HCEC 1CT (cell line): ENCODE measurements at places on chromosomes 2 and 18.

GRCh38 chr18:69128566-69128965 is 272.1 kb upstream of the DOK6 start:
- no peak for DNase-seq

DNA sequence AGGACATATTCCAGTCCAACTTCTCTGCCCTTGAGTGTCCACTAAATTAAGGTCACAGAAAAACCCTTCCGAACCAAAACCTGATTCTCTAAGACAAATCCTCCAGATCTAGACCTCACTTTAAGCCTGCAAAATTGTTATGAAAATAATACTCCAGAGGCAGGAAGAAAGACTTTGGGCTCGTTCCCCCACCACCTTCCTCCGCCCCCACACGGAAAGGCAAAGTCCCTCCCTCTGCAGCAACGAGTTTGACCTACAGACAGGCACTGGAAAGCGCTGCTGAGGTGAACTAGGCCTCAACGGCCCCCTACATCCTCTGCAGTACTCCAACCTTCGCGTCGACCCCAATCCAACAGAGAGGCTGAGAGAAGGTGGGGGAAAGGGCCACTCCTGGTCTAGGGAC is 808 bp downstream of the ATP5MC3 start:
- no peak for DNase-seq

- DNase-seq = peak; percentile 93
Observed at GRCh38 chr2:188984680-188985079, 10.5 kb downstream of the COL3A1 start.

- DNase-seq = no peak
Observed at GRCh38 chr2:211898702-211899101, 639.9 kb downstream of the ERBB4 start.

DNA sequence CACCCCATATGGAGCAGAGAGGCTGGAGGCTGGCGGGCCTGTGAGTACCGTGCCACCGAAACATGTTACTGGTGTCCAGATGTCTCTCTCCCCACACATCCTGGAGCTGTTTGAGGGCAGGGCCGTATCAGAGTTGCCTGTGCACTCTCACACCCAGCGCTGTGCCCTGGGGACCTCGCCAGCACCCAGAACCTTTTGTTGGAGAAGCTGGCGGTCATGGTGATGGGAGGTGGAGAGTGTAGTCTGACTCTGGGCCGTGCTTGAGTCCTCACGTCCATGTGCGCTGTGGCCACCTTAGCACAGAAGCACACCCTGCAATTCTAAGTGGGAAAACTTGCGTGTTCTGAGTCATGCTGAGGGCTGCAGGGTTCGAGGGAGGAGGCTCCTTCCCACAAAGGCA is 259.2 kb downstream of the NDUFA10 start:
- DNase-seq = no peak

DNA sequence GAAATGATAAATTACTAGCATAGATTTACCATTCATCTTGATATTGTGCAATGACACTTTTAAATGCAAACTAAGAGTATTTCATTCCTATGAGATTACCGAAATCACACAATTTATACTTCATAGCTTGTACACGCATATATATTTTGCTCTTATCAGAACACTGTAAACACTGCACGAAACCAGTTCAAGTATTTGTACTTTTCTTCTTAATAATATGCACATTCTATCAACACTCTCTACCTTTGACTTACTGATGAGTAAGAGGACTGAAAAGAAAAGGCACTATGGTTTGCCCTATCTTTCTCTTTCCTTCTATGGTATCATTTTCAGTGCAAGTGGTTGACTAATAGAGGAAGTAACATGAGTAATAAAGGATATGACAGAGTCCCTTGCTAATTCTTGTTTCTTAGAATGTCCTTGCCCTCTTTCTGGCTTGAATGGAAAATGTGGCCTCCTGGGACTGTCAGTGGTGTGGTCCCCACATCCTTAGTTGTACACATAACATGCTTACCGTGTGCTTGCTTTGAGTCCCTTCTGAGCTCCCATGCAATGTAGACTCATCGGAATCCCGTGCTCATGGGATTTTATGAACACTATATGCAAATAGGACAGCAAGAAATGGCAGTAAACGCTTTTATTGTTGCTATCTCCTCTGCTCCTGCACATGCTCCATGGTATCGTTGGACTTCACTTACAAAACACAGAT is 363.5 kb upstream of the TNP1 start:
- DNase-seq = peak; percentile 98

GRCh38 chr2:164840458-164840929 is 1.1 kb downstream of the COBLL1 start:
- DNase-seq = no peak
